ENCODE measurements at places on chromosomes 2 and 18.

GRCh38 chr2:150872756-150873395 is 385.4 kb upstream of the RND3 start:
- no peak for DNase-seq

- DNase-seq: no peak
These were observed 176.1 kb downstream of the SH3BP4 start for GRCh38 chr2:235127931-235128330.

GRCh38 chr2:22518641-22519040 is 866.3 kb upstream of the KLHL29 start:
- no peak for DNase-seq

- DNase-seq: no peak
These were observed 761 bp upstream of the IDH1 start for GRCh38 chr2:208255557-208256106.

DNA sequence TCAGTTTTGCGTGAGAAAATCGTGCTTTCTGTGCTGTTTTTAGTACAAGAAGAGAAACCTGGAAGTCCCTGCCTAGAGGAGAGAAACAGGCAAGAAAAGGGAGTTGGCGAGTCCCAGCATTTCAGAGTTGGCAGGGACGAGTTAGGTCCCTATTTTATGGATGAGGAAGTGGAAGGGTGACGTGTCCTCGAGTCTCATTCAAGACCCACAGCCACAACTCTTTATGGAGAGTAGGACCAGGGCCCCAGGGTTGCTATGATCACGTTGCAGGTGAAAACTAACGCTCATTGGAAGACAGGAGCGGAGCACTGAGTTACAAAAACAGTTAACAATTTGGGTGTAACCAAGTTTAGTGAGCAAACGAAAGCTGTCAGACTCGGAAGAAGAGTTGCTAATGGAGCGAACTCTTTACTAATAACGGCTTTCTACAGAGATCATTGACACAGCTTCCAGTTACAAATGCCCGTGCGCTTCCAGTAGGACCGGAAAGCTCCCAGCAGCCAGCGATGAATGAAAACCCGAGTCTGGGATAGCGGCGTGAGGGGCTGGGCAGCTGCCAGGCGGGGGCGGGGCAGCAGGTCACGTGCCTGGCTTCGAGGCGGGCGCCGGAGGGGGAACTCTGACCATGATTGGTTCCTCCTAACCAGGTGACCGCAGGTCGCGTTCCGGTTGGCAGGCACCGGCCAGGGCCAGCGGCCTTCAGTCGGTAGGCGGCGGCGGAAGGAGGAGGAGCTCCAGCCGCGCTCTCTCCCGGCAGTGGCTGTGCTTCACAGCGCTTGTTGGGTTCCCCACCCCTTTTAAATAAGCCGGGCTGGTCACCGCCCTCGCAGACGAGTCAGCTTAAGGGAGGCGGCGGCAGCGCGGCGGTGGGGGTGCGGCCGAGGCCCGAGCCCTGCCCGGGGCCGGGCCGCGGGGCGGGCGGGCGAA is at the start of gene CCNYL1:
Gene CCNYL1, plus strand, starts transcription at position 827 of the 927 bp plus-strand sequence. CDS start 257 bp downstream, outside the sequence.
- DNase-seq: peak; percentile 96

DNA sequence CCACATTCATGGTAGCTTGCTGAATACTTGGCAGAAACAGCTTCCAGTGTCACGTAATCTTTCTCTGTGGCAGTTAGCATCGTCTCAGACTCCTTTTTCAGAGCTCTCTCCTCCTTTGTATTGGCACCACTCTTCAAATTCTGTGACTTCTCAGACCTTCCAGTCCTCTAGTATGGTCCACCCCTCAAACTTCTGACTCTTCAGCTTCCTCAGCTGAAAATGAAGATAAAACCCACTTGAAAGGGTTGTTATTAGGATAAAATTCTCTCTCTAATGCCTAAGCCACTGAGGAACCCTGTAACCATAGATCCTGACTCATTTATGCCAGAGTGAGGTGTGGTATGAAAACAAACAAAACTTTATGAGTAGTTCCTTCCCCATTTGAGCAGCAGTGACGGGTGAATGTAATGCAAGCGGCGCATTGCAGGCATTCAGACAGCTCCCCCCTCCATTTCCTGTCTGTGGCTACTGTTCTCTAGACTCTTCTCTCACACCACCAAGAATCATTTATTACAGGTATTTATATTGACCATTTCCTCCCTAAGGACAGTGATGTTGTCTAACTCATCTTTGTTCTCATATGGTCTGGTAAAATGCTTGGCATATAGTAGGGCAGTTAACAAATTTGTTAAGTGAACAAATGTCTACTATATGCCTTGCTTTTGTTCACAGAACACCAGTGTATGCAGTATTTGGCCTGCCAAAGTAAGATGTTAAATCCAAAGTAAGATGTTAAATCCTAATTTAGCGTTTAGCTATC is 35.3 kb downstream of the GALNT1 start:
- no peak for DNase-seq

- no peak for DNase-seq
These were observed 39.8 kb upstream of the DNMT3A start for GRCh38 chr2:25381502-25381901.

DNA sequence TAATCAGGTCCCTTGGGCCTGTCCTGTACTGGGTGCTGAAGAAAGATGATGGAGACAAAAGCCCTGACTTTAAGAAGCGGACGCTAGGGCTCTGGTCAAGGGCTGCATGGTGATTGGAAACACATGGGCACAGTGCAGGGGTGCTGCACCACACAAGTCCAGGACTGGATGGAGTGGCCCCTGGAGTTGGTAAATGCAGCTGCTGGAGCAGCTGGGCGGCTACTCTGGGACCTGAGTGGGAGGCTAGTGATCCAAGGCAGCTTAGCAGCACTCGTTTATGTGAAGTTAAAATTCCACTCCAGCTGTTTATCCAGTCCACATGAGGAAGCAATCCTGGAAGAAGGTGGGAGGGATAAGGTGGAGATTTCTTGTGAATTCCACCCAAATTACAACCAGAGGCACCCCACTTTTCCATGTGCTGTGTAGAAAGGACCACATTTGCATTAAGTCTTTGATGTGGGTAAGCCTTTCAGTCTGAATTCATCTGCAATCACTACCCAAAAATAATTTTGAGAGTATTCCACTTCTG is 24.9 kb downstream of the MERTK start:
- no peak for DNase-seq

GRCh38 chr2:134745023-134745422 is 26.2 kb upstream of the TMEM163 start:
- no peak for DNase-seq

DNA sequence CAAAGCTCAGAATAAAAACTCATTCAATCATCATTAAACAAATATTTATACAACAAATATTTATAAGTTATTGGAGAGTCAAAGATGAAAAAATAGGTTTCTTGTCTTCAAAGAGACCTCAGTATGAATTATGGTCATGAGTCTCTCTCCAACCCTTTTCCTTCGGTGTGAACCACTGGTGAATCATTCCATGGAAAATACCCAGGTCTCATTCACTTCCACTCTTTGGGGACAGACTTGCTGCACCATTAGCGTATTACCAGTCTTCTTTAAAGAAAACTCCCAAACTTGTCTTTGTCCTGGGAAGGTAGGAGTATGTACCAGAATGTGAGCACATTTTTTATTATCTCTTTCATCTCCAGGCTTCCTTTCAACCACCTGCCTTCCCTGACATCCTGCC is 257.4 kb upstream of the RBMS1 start:
- DNase-seq: no peak

DNA sequence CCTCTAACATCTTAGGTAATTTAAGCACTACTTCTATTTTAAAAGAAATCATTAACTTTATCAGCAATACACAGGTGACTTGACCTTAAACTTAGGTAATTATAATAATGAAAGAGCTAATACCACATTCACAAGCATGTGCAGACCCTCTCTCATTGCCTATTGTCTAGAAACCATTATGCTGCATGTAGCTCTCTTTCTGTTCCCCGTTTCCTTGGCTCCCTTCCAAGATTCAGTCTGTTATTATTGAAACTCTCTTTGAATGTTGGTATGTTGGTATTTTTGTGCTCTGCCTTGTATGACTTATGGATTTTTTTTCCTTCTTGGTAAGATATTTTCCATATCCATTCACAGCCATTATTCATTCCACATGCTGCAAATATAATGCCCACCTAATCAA is 201.2 kb downstream of the CDCA7 start:
- peak; percentile 83 for DNase-seq

GRCh38 chr18:48408727-48409590 is at the start of gene ZBTB7C:
Gene ZBTB7C, minus strand, starts transcription at chr18:48409383.
- DNase-seq: peak; percentile 42

GRCh38 chr18:3679241-3679640 is 229.3 kb downstream of the TGIF1 start:
- DNase-seq: no peak

DNA sequence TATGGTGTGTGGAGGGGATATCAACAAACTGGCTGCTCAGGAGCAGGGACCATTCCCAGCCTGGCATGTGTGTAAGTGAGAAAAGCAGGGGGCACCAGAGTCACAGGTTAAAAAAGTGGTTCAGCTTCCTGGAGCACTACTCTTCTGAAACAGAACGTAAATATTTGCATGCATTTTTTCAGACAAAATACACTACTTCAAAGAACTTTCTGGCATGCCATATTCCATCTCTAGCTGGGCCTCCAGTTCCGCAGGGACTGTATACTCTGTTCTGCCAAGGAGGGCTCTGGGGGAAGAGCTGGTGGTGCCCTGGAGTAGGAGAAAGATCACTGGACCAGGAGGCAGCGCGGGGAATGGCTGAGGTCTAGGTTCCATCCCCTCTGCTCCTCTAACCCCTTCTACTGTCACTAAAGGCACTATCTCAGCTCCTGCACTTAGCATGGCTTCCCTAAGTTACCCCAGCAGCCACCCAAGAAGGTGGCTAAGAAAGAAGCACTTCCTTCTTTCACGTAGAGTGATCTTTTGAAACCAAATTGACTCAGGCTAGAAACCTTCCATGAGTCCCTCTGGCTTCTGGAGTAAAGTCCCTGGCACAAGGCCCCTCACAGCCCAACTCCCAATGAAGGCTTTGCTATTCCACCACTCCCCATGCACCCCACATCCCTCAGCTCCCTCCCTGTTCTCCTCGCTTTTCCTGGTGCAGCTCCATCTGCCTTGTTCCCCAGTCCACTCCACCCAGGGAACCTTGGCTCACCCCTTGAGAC is 57.6 kb upstream of the CABLES1 start:
- peak; percentile 9 for DNase-seq

DNA sequence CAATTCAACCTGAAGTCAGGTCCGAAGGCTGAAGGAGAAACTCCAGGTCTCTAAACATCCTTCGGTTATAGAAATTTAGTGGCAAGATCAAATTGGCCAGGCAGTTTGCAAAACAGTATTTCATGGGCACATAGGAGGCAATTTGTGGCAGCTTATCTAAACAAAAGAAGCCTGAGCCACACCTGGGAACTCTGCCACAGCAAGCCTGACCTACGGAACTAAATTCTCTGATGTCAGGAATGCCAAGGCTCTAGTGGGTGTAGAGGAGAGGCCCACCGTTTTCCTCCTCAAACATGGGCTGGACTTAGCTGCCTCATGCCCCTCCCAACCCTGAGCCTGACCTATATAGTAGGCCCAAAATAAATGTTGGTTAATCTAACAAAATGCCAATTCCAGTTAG is 16.0 kb downstream of the SATB2 start:
- no peak for DNase-seq

DNA sequence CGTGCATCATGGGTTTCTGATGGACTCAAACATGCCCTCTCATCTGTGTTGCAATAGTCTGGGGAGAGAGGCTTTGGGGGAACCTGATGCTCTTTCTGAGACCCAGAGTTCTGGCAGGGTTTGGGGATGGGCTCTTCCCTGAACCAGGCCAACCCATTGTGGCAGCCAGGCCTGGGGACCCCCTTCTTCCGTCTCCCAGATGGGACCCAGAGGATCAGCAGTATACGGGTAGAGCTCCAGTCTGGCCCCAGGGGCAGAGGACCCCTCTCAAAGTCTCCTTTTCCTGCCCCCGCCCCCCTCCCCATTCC is 333.7 kb downstream of the DYSF start:
- DNase-seq: no peak

DNA sequence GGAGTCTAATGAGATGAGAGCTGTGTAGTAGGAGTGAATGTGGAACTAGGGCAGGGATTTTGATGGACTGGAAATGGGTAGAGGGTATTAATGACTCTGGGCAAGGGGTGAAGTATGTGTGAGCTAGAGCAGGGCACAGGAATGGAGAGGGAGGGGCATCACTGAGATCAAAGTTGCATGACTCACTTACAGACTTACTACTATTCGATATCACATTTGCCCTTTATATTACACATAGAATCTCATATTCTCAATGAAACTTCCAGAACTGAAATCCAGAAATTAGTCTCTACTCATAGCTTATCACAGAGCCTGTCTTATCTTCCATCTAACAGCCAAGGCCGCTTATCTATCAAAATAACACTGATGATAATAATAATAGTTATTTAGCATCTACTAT is 20.0 kb upstream of the ITGB6 start:
- DNase-seq: no peak

DNA sequence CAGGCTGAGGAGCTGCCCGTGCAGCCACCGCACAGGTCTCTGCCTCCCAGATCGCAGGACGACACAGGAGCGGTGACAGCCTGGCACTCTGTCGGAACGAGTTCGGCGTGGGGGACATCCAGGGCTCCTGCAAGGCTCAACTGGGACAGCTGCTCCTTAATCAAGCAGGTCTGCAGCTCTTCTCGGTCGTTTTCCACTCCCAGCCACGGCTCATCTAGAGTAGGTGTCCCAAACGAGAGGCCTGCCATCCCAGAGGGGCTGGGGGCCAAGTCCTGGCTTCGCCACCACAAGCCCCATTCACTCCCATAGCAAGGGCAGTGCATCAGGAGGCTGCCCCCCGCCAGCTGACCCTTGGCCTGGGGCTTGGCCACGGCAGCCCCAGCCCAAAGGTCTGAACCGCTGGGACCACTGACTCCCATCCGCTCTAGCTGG is 22.5 kb downstream of the PASK start:
- no peak for DNase-seq

GRCh38 chr18:10329101-10329500 is 125.3 kb upstream of the APCDD1 start:
- DNase-seq: no peak

DNA sequence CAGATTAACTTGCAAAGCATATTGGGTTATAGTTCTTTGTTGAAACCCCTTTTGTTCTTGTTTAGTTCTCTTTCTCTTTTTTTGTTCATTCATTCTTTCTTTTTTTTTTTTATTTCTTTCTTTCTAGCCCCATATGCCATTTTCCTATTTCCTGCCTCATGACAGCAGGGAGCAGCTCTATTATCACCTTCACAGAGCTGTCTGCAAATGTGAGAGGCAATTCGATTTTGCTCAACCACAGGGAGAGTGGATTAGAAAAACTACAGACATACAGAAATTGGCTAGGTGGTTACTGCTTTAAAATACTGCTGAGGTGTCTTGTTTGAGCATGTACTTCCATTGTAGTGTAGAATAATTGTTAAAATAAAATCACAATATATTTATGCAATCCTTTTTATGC is 44.2 kb upstream of the TBR1 start:
- DNase-seq: no peak

- no peak for DNase-seq
These were observed 14.9 kb upstream of the OR6B3 start for GRCh38 chr2:240068193-240068592.

DNA sequence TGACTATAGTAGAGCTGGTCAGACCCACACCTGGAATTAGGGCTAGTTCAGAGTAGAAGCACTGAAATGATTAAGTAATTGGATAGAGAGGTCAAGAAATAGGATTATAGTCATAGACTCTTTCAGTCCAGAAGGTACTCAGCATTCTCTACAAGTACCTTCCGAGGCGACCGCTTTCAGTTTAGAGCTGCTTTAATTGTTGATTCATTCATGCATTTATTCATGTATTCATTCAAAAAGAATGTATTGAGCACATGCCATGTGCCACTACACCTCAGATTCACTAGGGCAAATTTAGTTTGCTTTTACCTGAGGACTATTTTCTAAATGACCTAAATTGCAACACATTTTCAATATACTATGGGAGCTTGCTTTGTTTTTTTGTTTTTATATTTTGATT is 48.7 kb downstream of the CRIM1 start:
- no peak for DNase-seq

GRCh38 chr2:188199716-188200128 is 92.0 kb upstream of the GULP1 start:
- DNase-seq: no peak

Data from NCI-H1105 treated with DMSO at 0.1 percent for 48 hours (cell line).